Omental fat pad (tissue), 4 donors: ENCODE measurements at places on chromosomes 1 and 21.

GRCh38 chr1:52192436-52192835, 50.5 kb downstream of the ZFYVE9 start:
- no peak for DNase-seq

GRCh38 chr1:5385096-5385799, 607.0 kb downstream of the NPHP4 start:
- DNase-seq, result no peak

GRCh38 chr1:161119092-161119903, 1.4 kb downstream of the NIT1 start:
- DNase-seq, result no peak

- no peak for DNase-seq
These were observed 75.1 kb upstream of the WLS start for GRCh38 chr1:68307378-68307787.

- no peak for DNase-seq
These were observed 15.9 kb downstream of the RABIF start for GRCh38 chr1:202873026-202873425.

GRCh38 chr1:201465698-201466290, 3.2 kb downstream of the PHLDA3 start:
- no peak for DNase-seq

DNA sequence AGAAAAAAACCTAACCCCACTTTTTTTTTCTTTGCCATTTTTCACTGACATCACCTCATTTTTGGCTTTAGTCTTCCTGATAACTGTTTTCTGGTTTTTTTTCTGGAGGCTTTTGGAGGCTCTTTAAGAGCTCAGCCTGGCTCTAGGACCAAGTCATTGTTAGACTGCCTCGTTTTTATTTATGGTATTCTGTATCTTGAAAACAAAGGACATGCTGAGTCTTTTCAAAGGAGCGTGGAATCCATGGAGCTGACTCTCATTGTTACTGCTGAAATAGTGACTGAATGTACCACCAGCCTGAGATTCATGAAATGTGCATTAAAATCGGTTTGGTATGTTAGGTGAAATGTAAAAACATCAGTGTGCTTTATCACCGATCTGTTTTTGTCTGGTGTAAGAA, 28.0 kb downstream of the RASAL2 start:
- DNase-seq, result no peak

- no peak for DNase-seq
These were observed 4.8 kb downstream of the CD53 start for GRCh38 chr1:110877776-110878175.

GRCh38 chr21:14691914-14692313, 145.8 kb upstream of the SAMSN1 start:
- no peak for DNase-seq

- no peak for DNase-seq
These were observed 32.5 kb upstream of the HMCN1 start for GRCh38 chr1:185701650-185702049.

DNA sequence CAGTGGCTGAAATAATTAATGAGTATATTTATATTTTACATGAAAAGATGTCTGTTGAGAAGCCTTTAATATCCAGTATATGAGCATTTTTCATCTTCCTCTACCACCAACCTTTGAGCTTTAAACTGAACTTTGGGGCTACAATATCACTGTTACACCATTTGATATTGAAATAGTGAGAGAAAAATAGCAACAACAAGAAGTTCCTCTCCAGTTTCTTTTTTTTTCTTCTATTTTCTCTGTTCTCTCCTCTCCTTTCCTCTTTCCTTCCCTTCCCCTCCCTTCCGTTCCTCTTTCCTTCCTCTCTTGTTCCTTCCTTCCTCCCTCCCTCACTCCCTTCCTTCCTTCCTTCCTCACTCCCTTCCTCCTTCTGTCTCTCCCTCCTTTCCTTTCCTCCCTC, 1591.4 kb downstream of the PLA2G4A start:
- DNase-seq, result no peak

DNA sequence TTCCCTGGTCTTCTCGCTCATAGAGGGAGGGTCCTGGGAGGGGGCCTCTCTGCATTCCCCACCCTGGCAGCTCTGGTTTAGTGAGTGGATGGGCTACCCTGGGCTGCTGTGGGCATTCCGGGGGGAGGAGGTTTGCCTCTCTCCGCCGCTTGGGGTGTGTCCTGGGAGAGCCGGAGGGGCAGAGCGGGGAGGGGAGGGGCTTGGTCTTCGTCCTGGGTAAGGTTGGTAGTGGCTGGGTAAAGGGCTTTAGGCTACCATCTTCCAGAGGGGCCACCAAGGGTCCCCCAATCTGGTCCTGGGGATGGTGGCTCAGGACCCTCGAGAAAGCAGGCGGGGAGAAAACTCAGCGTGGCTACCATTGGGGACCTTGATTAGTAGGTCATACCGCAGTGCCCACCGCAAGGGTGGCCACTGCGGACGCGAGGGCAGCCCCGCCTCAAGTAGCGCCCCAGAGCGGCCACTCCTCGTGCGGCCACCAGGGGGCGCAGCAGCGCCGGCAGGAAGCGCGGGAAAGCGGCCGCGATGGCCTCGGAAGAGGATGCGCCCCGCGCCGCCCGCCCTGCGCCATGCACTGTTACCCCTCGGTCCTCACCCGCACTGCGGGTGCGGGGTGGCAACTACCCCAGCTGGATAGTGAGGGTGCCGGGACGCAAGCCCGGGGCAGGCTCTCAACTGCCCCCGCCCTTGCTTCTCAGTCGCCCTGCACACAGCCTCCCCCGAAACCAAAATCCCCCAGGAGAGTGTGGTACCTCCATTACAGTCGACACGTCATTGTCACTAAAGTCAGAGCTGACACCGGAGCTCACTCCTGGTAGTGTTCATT, 44.1 kb upstream of the SLC25A33 start:
- DNase-seq, result peak; percentile 37

GRCh38 chr1:223500560-223501425, 107.6 kb downstream of the CCDC185 start:
- DNase-seq, result no peak

- DNase-seq, result no peak
These were observed 79.5 kb downstream of the EVI5 start for GRCh38 chr1:92705446-92705845.

DNA sequence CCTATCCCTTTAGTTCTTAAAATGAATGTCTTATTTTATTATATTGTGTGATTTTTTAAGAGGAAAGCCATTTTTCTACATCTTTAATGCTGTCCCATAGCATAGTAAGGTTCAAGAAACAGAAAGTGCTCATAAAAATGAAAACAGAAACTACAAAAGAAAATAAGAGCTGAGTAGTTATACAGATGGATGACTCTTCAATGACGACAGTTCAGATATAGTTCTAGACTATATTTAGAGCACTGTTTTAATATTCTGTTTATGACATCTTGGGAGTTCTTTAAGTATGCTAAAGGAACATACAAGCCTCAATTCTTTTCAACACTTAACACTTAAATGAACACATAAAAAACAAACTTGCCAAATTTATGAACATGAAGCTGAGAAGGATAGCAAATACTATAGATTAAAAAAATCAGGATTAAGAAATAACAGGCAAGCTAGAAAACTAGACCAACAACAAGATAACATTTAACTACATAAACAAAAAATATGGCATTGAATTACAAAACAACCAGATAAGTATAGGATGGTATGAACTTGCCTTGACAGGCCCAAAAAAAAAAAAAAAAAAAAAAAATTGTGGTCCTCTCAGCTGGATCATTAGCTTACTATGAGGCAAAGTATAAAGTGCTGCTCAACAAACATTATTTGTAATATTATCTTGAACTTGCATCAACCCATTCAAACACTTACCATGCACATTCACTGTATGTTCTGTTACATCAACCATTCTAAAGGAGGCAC, 87.9 kb downstream of the ZZZ3 start:
- no peak for DNase-seq

DNA sequence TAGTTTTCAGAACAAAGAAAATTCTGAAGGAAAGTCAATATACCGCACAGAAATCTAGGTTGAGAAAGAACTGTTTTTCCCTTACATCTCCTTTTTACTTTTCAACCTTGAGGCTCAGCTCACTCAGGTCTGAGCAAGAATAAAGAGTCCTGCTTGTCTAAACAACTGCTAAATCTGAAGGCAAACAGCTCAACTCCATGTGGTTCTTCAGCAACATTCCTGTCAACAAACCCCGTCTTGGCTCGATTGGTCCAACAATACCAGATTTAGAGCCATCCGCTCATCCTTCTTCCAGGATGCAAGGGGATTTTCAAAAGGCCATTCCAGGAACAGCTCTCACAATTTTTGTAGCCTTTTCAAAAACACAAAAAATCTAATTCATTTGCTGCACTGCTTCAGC, 119.8 kb downstream of the HLCS start:
- DNase-seq, result no peak
